ENCODE measurements at places on chromosomes 1 and 21. TPM values are rescaled to one million over a fixed set of nuclear protein-coding genes. Genes with fewer than 3 reads are reported as not detected.

GPR52 gene
- total RNA-seq, result 0.34 TPM

KCNA10 gene
- not detected for total RNA-seq

- no peak overlapping the region for H3K4me3 ChIP-seq
- H3K4me1 ChIP-seq, result peaks cover 25% of the 10 kb centered on the region
- H3K27ac ChIP-seq, result no peak overlapping the region
- no peak for DNase-seq
These were observed 13.2 kb upstream of the NPHP4 start for GRCh38 chr1:6005276-6005917.

GRCh38 chr21:42463861-42464515, 32.0 kb downstream of the RSPH1 start:
- H3K4me3 ChIP-seq, result peak overlapping the region; percentile 56
- peaks cover 4% of the 10 kb centered on the region for H3K27me3 ChIP-seq
- H3K36me3 ChIP-seq, result peaks cover 7% of the 10 kb centered on the region
- DNase-seq, result peak; percentile 53
- H3K27ac ChIP-seq, result peak overlapping the region; percentile 92

DNA sequence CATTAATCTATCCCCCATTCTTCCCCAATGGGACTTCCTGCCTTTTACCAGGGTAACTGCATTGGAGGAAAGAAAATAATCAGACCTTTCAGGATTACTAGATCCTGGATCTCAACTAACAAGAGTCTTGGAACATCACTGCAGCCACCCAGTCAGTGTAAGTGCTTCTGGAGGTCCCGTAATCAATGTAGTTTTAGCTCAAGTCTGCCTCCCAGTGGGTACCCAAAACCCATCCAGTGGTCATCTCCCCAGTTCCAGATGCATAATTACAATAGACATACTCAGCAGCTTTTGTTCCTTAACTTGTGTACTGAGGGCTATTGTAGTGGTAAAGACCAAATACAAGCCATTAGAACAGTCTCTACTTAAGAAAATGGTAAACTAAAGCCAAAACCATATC, 319.1 kb downstream of the GPATCH2 start:
- H3K4me1 ChIP-seq, result no peaks in the 10 kb centered on the region
- H3K4me3 ChIP-seq, result no peak overlapping the region
- no peak for DNase-seq
- no peaks in the 10 kb centered on the region for H3K36me3 ChIP-seq

DNA sequence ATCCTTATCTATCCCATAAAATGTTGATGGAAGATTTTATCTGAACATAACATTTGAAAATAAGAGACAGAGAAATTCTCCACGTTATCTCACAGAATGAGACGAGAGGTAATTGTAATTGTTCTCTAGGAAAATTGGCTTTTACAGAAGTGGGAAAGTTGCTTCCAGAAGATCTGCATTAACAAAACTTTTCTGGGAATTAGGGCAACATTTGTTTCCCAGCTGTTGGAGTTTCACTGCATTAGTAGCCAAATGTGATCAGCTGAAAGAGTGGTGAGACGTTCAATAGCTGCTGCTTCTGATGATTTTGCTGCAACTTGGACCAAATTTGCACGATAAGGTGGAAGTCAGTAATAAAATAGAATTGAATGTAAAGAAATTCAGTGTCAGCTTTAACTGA, 7.6 kb downstream of the CHODL start:
- H3K4me1 ChIP-seq, result no peaks in the 10 kb centered on the region
- no peak overlapping the region for H3K27ac ChIP-seq
- DNase-seq, result no peak
- no peak overlapping the region for H3K4me3 ChIP-seq

REG4 gene
- total RNA-seq, result 10.2 TPM

ACTN2 gene
- total RNA-seq, result 0.38 TPM

GRCh38 chr1:70411360-70411844, 334 bp downstream of the CTH start:
- DNase-seq, result no peak
- no peaks in the 10 kb centered on the region for H3K36me3 ChIP-seq
- peak overlapping the region; percentile 81 for H3K27ac ChIP-seq
- H3K27me3 ChIP-seq, result peaks cover 4% of the 10 kb centered on the region
- H3K4me3 ChIP-seq, result peak overlapping the region; percentile 89
- H3K4me1 ChIP-seq, result peaks cover 18% of the 10 kb centered on the region

GRCh38 chr1:109792056-109792831, 28.5 kb upstream of the EPS8L3 start:
- no peak for DNase-seq
- H3K27me3 ChIP-seq, result no peaks in the 10 kb centered on the region
- H3K27ac ChIP-seq, result no peak overlapping the region
- H3K36me3 ChIP-seq, result no peaks in the 10 kb centered on the region
- peaks cover 63% of the 10 kb centered on the region for H3K4me1 ChIP-seq

TNFRSF9 gene
- 146 TPM for total RNA-seq

GRCh38 chr1:109466452-109467300, at the start of gene SYPL2:
Gene SYPL2, plus strand, starts transcription at chr1:109466546. Its CDS starts 298 bp downstream, at chr1:109466844.
- H3K4me3 ChIP-seq, result peak within 1 kb of the TSS; percentile 49
- no peak within 1 kb of the TSS for H3K27ac ChIP-seq
- peaks cover 10% of the 10 kb centered on the region for H3K4me1 ChIP-seq

- H3K27me3 ChIP-seq, result no peaks in the 10 kb centered on the region
- H3K4me3 ChIP-seq, result no peak overlapping the region
- no peak for DNase-seq
- peaks cover 12% of the 10 kb centered on the region for H3K4me1 ChIP-seq
- H3K36me3 ChIP-seq, result no peaks in the 10 kb centered on the region
These were observed 9.5 kb upstream of the PIGR start for GRCh38 chr1:206955476-206956451.

- no peak overlapping the region for H3K4me3 ChIP-seq
- H3K27ac ChIP-seq, result no peak overlapping the region
- H3K27me3 ChIP-seq, result no peaks in the 10 kb centered on the region
These were observed 19.5 kb upstream of the DDR2 start for GRCh38 chr1:162612606-162613400.

DNA sequence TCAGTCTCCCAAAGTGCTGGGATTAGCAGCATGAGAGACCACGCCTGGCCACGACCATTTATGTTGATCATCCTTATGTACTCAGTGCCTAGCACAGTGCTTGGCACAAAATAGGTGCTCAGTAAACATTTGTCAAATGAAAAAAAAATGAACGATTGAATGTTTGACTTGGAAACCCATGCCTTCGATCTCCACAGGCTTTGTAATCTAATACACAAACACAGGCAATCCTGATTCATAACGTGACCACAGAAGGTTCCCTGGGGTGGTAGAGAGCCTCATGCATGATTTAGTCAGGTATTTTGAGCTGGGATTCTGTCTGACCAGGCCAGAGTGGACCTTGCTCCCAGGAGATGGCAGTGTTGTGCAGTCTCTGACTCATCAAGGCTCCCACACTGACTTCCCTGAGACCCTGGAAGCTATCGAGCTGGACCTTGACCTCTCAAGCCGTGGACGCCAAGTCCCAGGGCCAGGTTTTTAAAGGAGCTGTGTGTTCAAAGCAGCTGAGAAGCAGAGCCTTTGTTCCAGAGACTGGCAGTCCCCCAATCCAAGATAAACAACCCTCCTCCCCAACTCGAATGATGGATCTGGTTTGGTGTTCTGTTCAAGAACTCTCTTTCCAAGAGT, 81.1 kb downstream of the PGM1 start:
- H3K36me3 ChIP-seq, result no peaks in the 10 kb centered on the region
- DNase-seq, result no peak
- no peak overlapping the region for H3K27ac ChIP-seq
- no peaks in the 10 kb centered on the region for H3K27me3 ChIP-seq
- no peak overlapping the region for H3K4me3 ChIP-seq

APCS gene
- not detected for total RNA-seq

NUP210L gene
- 0.04 TPM for total RNA-seq

GRCh38 chr1:113511269-113511668, 121.0 kb downstream of the MAGI3 start:
- no peaks in the 10 kb centered on the region for H3K36me3 ChIP-seq
- H3K4me1 ChIP-seq, result no peaks in the 10 kb centered on the region
- no peak overlapping the region for H3K27ac ChIP-seq
- DNase-seq, result no peak

GRCh38 chr1:162369571-162369970, 7.1 kb downstream of the SPATA46 start:
- no peak overlapping the region for H3K27ac ChIP-seq
- no peaks in the 10 kb centered on the region for H3K36me3 ChIP-seq

CFH gene
- total RNA-seq, result not detected

- no peak for DNase-seq
- no peaks in the 10 kb centered on the region for H3K27me3 ChIP-seq
- peaks cover 52% of the 10 kb centered on the region for H3K36me3 ChIP-seq
- peaks cover 55% of the 10 kb centered on the region for H3K4me1 ChIP-seq
- H3K4me3 ChIP-seq, result no peak overlapping the region
These were observed 37.2 kb downstream of the WNT4 start for GRCh38 chr1:22105611-22106207.

- no peak overlapping the region for H3K27ac ChIP-seq
- H3K4me1 ChIP-seq, result peaks cover 24% of the 10 kb centered on the region
- H3K4me3 ChIP-seq, result no peak overlapping the region
- H3K27me3 ChIP-seq, result no peaks in the 10 kb centered on the region
These were observed 59.4 kb downstream of the DIPK1A start for GRCh38 chr1:92901699-92902405.

DNA sequence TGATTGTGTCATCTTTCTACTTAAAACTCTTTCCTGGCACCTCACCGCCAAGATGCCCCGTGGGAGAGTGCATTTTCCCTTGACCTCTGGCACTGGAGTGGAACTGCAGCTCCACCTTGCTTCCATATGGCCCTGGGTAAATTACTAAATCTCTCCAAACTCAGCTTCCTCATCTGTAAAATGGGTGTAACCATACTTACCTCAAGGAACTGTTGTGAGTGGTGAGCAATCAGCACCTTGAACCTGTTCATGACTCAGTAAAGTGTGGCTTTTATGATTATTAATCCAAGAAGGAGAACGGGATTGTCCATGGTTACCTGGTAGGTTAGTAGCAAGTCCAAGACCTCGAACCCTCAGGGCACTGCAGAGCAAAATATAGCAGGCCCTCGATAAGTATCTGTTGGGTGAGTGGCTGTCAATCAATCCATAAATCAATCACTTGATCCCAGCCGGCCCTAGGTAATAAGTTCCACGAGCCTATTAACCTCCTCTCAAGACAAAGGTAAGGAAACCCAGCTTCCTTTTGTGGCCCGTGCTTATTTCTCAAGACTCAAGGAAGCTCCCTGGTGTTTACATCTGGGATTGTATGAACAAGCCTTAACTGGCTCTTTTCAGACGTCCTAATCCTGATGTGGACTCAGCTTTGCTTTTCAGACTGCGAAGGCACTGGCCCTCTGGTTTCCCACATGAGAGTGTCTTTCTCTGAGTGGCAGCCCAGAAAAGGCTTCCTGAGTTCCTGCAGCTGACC, 114.0 kb upstream of the GJB5 start:
- no peaks in the 10 kb centered on the region for H3K36me3 ChIP-seq
- no peak for DNase-seq

GRCh38 chr1:21638531-21639341, 30.4 kb downstream of the RAP1GAP start:
- peaks cover 9% of the 10 kb centered on the region for H3K27me3 ChIP-seq
- no peak overlapping the region for H3K27ac ChIP-seq
- peak; percentile 43 for DNase-seq
- peaks cover 9% of the 10 kb centered on the region for H3K4me1 ChIP-seq
- H3K36me3 ChIP-seq, result no peaks in the 10 kb centered on the region
- H3K4me3 ChIP-seq, result no peak overlapping the region

DNA sequence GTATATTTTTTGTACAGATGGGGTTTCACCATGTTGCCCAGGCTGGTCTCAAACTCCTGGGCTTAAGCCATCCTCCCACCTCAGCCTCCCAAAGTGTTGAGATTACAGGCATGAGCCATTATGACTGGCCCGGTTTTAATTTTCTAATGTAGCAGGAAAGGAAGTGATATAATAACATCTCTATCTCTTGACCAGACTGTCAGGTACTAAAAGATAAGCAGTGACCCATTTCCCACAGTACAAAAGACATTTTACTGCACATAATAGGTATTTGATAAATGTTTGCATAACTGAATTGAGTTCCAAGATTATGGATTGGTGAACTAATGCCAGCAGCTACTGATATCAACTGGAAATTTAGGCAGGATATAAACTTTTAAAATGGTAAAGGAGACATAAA, 4.0 kb downstream of the NVL start:
- DNase-seq, result no peak
- no peak overlapping the region for H3K27ac ChIP-seq
- no peaks in the 10 kb centered on the region for H3K27me3 ChIP-seq
- H3K4me3 ChIP-seq, result no peak overlapping the region
- peaks cover 24% of the 10 kb centered on the region for H3K4me1 ChIP-seq
- peaks cover 3% of the 10 kb centered on the region for H3K36me3 ChIP-seq
